HS-5 (cell line): ENCODE measurements at places on chromosomes 7 and 10.

DNA sequence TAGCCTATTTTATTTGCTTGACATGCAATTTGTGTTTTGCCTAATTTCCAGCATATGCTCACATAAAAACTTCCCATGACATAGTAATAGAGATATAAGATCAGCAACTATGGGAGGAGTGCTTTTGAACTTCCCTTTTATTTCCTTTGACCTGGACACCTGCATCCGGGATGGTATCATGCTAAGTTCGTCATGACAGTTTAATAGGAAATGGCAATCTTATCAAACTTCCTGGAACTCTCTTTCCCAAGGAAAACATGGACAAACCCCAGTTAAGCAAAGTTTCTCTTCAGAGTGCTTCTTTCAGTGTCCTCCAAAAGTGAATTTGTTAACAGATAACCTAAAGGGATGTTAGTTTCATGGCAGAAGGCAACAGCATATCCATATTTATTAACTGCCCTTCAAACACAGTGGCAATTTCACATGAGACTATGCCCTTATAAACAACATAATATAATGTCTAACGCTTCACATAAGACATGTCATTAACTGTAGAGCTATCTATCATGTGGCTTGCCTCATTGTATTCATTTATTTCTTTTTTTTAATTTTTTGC lies 474.7 kb upstream of the SEMA3A start:
- DNase-seq = no peak

DNA sequence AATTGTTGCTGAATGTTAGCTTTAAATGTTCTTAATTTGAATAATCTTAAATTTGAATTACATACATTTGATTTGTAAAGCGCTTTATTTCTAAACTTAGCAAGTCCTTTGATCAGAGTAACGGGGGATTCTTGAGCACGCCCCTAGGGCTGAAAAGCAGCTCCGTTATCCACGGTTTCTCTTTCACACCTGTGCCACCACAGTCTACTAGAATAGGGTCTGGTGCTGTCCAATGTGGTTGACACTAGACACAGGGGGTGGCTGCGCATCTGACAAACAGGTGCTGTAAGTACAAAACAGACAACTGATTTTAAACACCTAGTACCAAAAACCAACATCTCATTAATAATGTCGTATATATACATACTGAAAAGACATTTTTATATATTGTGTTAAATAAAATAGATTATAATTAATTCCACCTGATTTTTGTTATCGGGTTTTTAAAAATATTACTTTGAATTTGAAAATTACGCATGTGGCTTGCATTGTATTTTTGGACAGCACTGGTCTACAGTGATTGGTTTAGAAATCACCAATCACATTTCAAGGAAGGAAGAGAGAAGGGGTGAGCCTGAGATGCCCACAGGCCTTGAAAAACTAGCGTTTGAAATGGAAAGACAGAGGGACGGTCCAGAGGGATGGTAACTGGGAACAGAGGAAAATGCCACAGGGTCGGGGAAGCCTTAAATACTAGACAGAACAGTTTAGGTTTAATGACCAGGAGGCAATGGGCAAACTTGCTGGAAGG lies 7.3 kb downstream of the SEPHS1 start:
- DNase-seq = no peak

DNA sequence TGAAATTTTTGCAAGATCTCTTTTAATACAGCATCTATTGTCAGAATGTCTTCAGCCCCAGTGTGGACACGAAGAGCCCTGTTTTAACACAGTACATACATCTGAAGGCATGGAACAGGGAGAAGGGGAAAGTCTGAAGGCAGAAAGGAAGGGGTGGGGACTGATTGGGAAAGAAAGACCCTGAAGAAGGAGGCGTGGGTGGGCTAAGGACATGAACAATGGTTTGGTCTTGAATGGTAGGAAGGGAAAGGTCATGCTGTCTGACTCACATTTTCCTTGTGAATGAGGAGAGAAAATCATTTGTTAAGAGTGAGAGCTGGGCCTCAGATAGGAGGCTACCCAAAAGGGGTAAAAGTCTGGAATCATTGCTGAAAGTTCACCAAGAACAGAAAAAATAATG lies 297.1 kb downstream of the GALNT17 start:
- no peak for DNase-seq

- no peak for DNase-seq
These were observed 4.9 kb downstream of the NRCAM start for GRCh38 chr7:108451296-108451848.
